ENCODE measurements at places on chromosomes 4 and X.

GRCh38 chr4:7676398-7676922 is 241.7 kb upstream of the PSAPL1 start:
- no peak for DNase-seq

DNA sequence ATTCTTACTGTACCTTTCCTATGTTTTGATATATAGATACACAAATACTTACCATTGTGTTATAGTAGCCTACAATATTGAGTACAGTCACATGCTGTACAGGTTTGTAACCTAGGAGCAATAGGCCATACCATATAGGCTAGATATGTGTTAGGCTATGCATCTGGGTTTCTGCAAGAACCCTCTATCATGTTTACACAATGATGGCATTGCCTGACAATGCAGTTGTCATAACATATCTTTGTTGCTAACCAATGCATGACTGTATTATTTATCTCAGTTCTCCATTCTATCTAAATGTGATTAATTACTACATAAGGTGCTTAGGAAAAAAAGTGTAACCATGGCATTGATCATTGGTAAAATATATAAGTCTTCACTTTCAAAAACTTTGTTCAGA is 10.0 kb upstream of the SPCS3 start:
- no peak for DNase-seq

GRCh38 chr4:153512162-153512852 is 46.1 kb downstream of the TMEM131L start:
- DNase-seq: no peak

DNA sequence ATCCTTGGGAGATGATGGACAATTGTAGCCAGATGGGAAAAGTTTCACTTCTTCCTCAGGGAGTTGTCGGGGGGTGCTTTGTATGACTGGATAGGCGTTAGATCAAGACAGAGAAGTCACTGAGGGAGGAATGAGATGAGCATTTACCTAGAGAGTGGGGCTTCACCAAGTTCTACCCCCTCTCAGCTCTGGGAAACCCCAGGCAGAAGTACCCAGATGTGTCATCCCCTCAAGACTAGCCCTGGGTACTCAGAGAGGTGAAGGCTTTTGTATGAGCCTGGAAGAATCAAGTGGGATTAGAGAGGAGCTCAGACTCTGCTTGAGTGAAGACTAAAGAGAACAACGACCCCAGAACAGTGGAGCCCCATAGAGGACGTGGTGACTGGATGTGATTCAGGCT is 1.9 kb downstream of the MAGEB1 start:
- DNase-seq: no peak

GRCh38 chr4:738781-739280 is 33.2 kb downstream of the PCGF3 start:
- DNase-seq: no peak

- DNase-seq: no peak
Observed at GRCh38 chr4:94583914-94584641, 132.3 kb downstream of the PDLIM5 start.

DNA sequence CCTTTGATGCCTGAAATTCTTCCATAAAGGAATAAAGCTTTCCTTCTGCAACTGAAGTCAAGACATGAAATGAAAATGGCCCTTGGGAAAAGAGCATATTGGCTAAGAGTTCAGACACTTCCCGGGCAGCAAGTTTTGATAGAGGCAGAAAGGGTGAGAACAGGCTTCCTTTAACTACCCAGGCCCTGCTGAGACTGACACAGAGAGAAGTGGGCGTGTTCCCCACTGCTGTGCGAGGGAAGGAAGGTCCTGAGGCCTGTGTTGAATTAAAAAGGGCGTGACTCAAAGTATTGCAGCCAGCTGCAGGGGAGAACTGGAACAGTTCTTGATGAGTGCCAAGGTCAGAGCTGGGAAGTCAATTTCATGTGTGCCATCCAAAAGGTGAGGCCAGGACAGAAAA is 33.9 kb upstream of the ADGRG2 start:
- no peak for DNase-seq

DNA sequence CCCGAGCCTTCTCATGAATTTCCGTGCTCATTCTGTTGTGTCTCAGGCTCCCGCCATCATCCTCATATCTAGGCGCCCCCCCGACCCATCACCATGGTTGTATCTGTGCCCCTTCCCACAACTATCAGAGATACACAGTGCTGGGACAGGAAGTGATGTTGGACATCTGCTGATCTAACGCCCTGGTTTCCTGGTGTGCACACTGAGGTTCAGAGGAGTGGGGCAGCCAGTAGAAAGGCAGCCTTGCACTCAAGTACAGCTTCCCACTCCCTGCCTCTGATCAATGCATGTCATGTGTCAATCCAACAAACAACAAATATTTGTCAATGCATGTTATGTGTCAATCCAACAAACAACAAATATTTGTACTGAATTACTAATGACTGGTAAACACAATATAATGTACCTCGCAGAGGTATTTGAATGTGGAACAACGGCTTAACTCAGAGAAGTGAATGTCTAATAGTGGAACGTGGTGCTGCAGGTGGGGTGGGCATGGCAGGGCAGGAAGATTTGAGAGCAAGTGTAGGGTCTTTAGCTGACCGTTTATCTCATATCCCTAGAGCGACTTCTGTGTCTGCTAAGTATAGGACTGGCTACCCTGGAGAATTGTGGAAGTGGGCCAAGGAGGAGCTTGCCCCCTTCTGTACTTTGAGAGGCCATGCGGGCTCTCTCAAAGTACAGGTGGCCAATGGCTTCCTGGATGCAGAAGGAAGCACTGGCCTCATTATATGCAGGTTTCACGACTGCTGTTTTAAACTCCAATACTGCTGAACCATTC is 10.3 kb upstream of the SEL1L3 start:
- no peak for DNase-seq

DNA sequence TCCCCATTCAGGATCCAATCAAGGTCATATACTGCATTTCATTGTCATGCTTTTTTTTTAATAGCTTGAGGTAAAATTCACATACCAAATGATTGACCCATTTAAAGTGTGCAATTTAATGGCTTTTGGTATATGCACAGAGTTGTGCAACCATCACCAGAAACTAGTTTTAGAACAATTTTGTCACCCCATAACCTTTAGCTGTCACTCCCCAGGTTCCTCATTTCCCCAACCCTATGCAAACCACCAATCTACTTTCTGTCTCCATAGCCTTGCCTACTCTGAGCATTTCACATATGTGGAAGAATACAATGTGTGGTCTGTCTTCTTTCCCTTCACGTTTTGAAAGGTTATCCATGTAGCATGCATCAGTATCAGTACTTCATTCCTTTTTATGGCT is 1.4 kb upstream of the SMAD1 start:
- DNase-seq: no peak
